ENCODE measurements at places on chromosomes 4 and X.

GRCh38 chr4:129379429-129379828, 283.5 kb downstream of the C4orf33 start:
- DNase-seq = no peak

DNA sequence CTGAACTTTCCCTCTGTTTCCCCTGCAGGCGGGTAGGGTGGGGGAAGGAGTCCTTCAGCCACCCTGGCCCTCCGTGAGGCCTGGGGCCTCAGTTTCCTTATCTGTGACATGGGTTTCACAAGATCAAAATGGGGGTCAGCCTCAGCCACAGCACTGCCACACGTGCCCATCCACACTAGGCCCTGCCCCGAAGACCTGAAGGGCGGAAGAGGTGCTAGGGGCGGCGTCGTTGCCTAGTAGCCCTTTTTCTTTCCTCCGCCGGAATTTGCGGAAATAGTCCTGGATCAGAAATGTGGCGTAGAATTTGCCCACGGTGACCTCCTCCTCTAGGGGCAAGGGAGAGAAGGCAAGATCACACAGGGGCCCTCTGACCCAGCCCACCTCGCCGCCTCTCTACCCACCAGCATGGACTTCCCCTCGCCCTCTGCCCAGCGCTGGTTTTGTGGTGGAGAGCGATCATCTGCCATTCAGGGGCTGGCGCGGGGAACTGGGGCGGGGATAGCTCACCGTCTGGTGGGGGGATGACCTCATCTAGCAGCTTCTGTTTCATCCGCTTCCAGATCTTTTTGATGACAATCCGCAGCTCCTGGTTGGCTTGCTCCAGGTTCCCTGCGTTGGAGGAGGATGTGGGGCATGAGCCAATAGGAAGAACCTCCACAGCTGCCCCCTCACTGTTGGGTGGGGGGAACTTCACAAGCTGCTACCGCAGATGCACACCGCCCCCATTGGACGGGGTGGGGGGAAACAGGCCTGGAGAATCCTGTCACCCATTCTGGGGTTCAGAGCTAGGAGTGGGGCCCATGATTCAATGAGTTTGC, 9.7 kb upstream of the SYP start:
- no peak for DNase-seq

GRCh38 chr4:140725556-140725955, 30.6 kb downstream of the TBC1D9 start:
- DNase-seq = no peak

GRCh38 chr4:145881989-145882388, 56.6 kb downstream of the ZNF827 start:
- peak; percentile 62 for DNase-seq

GRCh38 chr4:89586864-89587263, 250.1 kb downstream of the SNCA start:
- no peak for DNase-seq

DNA sequence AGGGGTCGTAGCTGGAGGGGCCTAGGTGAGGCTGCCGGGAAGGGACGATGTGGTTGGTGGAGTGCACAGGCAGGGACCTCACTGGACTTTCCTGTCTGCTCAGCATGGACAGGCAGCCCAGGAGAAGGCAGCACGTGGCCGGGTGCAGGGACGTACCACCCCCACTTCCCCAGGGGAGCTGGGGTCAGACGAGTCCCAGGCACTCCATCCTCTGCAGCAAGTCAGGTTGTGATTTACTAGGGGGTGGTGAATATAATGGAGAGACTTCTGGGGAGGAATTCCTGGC, 1.5 kb upstream of the CTBP1 start:
- no peak for DNase-seq

DNA sequence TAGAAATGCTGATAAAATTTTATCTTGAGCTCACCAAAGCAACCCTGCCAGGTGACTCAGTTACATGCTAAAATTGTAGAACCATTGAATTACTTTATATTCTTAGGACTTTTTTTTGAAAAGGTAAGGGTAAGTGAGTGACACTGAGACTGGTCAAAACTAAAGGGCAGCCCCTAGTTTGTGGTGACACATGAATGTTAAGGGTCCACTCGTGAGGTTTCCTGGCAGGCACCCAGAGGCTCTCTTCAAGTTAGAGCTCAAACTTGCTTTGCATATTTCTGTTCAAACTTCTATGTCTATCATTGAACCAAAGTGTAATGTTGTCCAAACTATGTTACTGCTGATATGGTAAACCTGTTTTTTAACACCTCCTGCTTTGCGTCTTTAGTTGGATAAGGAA, 30.5 kb downstream of the TMPRSS11D start:
- DNase-seq = no peak

- no peak for DNase-seq
These were observed 137.9 kb downstream of the VSIG4 start for GRCh38 chrX:65902011-65902410.

DNA sequence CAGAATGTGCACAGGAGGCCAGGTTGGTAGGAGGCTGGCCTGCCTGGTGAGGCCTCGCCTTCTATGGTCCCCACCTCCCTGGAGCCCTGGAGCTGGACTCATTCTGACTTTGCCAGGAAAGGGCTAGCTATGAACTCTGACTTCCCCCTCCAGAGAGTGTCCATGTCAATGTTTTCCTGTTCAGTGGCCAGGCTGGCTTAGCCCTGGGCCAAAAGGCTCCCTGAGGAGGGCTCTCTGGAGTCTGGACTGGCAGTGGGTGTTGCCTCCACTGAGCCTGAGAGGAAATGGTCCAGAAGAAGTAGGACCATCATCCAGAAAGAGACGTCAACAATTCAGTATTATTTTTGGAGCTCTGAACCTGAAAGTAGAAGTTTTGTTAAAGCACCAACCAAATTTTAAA, 178.7 kb downstream of the CHIC2 start:
- DNase-seq = no peak

DNA sequence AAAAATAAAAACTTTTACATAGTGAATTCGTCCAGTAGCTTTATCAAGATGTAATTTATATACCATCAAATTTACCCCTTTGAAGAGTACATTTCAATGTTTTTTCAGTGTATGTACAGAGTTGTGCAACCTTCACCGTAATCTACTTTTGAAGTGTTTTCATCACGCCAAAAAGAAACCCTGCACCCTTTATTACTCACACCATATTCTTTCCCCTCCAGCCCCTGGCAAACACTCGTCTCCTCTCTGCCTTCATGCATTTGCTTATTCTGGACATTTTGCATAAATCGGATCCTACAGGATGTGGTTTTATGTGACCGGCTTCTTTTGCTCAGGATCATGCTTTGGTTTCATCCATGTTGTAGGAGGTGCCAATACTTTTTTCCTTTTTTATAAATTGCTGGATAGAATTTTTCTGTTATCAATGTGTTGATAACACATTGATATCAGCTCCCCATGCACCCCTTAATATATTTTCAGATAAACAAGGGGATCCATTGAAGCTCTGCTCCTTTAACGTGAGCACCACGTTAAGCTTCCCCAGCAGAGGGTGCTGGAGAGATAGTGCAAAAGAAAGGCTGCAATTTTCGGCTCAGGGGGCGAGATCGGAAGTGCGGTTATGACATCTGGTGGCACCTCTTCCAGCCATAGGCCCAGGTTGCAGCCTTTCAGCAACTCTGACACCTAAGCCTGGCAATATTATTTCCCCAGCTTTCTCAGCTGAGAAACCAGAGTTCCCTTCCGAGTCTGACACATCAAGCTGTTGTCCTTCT, 100.1 kb upstream of the VCX3B start:
- no peak for DNase-seq
